Left colon (tissue), 2 donors: ENCODE measurements at places on chromosomes 4 and X. TPM values are rescaled to one million over a fixed set of nuclear protein-coding genes. Genes with fewer than 3 reads are reported as not detected.

The ZCCHC18 gene
- 0.24 TPM for total RNA-seq

The MAGEA4 gene
- total RNA-seq: not detected

The DCHS2 gene
- 0.43 TPM for total RNA-seq

The SYAP1 gene
- 52.0 TPM for total RNA-seq

GRCh38 chr4:153083447-153083947 is 120.7 kb upstream of the TRIM2 start:
- peak; percentile 63 for DNase-seq

- no peak for DNase-seq
Observed at GRCh38 chr4:98586962-98587354, 71.5 kb downstream of the TSPAN5 start.

- no peak for DNase-seq
Observed at GRCh38 chr4:86845593-86845992, 3.6 kb downstream of the SLC10A6 start.

GRCh38 chr4:150123796-150124677 is 45.8 kb downstream of the DCLK2 start:
- no peak for DNase-seq

- DNase-seq: no peak
Observed at GRCh38 chr4:67939195-67939594, 24.1 kb downstream of the TMPRSS11A start.

DNA sequence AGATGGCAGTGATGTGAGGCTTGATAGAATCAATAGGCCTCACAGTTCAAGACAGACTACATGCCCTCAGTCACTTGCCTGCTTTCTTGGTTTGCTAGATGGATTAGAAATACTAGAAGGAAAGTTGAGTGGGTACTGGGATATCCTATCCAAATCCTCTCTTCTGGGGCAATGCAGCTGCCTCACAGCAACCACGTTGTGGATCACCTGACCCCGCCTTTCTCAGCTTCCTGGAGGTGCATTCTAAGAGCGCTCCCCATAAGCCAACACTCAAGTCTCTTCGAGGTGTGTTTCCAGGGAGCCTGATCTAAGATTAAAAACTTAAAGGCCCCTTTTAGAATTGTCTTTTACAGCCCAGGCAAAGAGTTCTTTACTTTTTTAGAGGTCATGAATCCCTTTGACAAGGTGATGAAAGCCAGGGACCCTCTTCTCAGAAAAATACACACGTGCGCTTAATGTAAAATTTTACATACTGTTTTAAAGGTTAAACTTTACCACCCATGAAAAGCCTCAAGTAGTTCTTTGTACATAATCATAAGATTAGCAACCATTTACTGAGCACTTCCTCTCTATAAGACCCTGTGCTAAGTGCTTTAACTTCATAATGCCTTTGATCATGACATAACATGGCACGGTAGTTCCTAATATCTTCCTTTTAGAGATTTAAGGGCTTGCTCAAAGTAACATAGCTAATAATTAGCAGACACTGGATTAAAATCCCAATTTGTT is 840 bp upstream of the RPL34 start:
- no peak for DNase-seq

DNA sequence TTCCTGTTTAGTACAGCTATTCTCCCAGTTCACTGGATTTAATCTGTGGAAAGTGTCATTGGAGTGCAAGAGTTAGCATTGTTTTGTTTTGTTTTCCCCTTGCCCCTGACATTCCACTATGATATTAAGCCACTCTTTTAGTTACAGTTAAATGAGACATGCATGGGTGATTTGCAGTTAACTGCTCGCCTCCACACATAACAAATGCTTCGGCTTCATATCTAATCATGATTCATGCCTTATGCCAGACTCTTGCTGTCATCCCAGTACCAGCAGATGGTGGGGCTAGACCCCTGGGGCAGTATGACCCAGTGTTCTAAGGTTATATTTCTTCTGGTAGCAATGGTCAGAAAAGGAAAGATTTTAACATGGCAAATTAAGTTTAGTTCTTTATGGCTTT is 80.1 kb downstream of the RAP1GDS1 start:
- DNase-seq: no peak

GRCh38 chr4:26557164-26557563 is 26.7 kb upstream of the TBC1D19 start:
- DNase-seq: no peak

- DNase-seq: peak; percentile 76
Observed at GRCh38 chr4:153205757-153206156, 1.5 kb downstream of the TRIM2 start.
